ENCODE measurements at places on chromosomes 5 and 9.

DNA sequence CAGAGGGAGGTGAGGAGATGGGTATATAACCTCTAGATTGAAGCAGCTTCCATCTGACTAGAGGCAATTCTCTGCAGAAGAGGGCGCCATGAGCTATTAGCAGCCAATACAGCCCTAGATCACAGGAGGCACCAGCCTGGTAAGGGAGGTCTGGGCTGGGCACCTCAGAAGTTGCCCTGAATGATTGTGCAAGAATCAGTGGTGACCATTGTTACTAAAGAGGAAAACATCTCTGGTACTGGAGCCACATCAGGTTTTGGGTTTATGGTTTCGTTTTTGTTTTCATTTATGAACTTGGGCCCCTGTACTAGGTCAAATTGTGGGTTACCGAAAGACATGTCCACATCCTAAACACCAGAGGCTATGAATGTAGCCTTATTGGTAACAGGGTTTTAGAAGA, 342.0 kb downstream of the MLLT3 start:
- DNase-seq: peak; percentile 22

DNA sequence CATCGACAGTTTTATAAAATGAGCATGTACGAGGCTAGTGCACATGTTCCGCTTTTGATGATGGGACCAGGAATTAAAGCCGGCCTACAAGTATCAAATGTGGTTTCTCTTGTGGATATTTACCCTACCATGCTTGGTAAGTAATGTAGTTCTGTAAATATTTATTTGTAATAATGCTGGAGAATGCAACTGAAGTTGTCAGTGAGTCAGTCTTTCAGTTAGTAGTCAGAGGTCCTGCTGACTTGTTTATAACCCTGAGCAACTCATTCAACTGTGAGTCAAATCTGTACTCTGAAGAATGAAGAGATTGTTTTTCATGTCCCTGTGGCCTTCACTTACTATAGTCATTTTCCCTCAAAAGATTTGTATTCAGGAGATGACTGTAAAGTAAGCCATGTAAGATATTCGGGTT, 28.4 kb upstream of the GPR150 start:
- no peak for DNase-seq

- peak; percentile 75 for DNase-seq
Observed at GRCh38 chr5:150672237-150672883, 11.3 kb downstream of the MYOZ3 start.

DNA sequence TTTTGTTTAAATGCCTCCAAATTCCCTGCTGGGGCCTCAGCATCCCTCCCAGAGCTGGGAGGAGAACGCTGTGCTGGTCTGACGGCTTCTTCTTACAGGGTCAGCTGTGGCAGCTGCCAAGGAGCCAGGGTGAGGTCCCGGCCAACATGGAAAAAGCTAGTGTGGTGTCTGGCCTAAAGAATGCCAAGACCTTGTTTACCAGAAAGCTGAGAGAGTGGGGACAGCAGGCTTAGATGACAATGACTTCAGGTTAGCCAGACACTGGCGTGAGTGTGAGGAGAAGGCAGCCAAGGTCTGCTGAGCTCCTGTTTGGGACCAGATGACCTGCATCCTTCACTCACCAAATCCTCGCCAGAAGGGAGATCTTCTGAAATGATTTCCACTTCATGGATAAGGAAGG, 112.5 kb downstream of the CRB2 start:
- no peak for DNase-seq

GRCh38 chr5:148427370-148428042, 43.7 kb downstream of the FBXO38 start:
- no peak for DNase-seq

DNA sequence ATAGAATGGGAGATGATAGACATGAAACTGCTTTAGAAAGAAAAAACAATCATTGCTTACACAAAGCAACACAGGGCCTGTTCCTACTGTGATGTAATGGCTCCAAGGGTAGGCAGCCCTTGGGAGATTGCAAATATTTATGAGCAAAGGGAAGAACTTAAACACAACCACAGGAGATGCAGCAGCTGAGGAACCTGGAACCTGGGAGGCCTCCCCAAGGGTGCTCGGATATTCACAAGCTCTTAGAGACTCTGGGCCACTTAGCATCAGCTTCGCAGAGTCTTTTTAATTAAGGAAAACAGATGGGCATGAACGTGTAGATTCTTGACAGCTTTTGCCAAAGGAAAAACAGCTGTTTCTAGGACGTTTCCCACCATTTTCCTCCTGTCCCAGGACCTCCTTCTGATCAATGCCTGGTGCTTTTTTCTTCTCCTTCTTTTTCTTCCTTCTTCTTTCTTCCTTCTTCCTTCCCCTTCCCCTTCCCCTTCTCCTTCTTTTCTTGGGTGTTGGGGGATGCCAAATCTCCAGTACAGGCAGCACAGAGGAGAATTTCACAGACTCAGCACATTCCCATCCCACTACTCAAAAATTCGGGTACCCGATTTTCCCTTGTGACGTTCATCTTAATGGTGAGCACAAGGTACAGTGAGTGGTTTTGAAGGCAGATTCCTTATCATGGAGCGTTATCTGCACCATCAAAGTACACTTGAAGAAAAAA, 28.1 kb upstream of the TCF7 start:
- no peak for DNase-seq

- DNase-seq: peak; percentile 55
Observed at GRCh38 chr5:31581498-31582099, 49.5 kb downstream of the C5orf22 start.

GRCh38 chr9:29006628-29007027, 1433.3 kb upstream of the C9orf72 start:
- no peak for DNase-seq

GRCh38 chr5:67265951-67266350, 69.4 kb upstream of the CD180 start:
- no peak for DNase-seq

GRCh38 chr9:137650259-137650658, 31.5 kb downstream of the EHMT1 start:
- no peak for DNase-seq

GRCh38 chr9:130382096-130382495, 62.7 kb upstream of the ASS1 start:
- no peak for DNase-seq

DNA sequence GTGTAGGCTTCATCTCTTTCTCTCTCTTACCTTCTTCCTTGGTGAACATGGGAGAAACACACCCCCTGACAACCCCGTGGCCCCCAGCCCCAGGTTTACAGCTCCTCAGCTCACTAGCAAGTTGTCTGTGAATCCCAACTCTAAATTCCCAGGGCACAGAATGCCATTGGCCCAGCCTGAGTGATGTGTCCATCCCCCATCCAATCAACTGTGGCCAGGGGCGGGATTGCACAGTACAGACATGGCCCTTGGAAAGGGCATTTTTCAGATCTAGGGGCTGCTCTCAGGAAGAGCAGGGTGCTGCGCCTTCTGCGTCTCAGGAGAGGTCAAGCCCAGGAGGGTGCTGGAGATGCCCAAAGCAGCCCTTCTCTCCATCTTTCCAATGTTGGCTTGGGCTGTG, 48.2 kb upstream of the ASS1 start:
- DNase-seq: peak; percentile 19

- no peak for DNase-seq
Observed at GRCh38 chr5:124561451-124561850, 185.0 kb downstream of the ZNF608 start.

- peak; percentile 31 for DNase-seq
Observed at GRCh38 chr5:116557669-116558271, 16.9 kb downstream of the SEMA6A start.

DNA sequence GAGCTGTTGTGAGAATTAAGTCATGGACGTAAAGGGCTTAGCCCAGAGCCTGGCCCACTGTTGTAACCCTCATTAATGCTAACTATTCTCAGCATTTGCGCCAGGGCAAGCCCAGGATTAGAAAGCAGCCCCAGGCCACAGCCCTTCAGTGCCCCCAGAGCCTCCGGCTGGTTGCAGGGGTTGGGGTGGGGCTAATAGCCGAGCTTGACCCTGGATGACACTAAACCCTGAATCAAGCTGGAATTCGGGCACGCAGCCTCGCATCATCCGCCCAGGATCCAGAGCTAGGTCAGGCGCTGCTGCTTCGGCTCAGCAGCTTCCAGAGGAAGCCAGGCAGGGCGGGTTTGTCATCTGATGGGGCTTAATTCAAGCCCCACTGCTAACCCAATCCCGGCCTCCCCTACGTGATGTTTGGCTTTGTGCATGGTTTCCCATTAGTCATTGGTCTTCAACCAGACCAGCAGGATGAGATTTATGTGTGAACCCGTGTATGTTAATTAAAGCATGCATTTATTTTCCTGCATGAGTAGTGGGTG, 1.2 kb upstream of the MEGF9 start:
- no peak for DNase-seq

DNA sequence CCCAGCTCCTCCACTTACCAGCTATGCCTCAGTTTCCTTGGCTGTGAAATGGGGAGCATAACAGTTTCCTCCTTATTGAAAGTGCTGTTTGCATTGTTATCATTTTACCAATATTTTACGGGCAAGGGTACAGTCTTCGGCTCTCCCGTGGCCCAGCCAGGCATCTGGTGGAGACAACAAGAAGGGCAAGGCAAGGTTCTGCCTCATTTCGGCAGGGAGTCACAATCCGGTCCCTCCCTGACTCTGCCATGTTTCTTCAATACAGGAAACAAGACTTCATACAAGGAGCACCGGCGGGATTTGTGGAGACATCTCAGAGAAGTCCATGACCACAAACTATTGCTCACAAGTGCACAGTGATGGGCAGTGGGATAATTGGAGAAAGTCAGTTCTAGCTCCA, 174.0 kb downstream of the FGF18 start:
- no peak for DNase-seq

DNA sequence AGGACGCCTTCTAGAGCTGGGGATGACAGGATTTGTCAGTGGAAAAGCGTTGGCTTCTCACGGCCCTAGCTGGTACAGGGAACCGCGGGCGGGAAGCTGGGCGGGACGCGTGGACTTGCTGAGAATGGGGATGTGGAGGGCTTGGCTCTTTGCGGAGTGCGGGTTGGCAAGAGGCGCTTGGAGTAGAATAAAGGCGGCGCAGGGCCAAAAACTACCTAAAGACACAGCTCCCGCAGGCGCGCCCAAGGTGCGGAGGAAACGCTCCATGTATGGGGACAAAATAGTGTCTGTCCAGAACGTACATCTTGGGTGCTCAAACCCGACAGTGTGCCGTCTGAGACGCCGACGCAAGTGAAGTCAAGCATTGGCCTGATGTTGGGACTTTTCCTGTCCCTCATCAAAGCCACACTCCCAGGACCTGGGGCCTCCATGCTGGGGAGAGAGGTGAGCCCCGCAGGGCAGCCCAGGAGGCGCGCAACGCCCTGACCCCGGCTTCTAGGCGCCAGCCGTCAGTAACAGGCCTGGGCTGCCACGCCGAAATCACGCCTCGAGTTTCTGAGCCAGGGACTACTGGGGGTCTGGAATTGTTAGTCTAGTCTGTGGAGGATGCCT, 1.6 kb upstream of the NKX2-5 start:
- DNase-seq: no peak

- no peak for DNase-seq
Observed at GRCh38 chr9:120197605-120198004, 382.4 kb downstream of the CDK5RAP2 start.

DNA sequence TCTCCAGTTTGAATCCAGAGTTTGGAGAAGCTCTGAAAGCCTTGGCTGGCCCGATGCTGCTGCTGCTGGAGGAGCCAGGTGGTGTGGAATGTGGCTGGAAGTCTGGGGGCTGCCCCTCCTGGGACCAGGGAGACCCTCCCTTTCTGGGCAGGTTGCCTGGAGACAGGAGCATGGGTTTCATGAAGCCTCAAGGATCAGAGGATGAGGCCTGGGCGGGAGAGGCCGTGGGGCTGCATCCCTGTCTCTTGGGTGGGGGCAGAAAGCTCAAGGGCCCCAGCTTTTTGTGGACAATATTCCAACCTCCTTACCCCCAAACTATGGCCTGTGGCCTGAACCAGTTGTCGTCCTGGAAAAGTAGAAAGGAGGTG, 10.1 kb downstream of the FGF18 start:
- no peak for DNase-seq

- DNase-seq: peak; percentile 35
Observed at GRCh38 chr9:107862323-107862722, 372.8 kb upstream of the KLF4 start.

- no peak for DNase-seq
Observed at GRCh38 chr5:104635227-104635626, 1072.6 kb upstream of the NUDT12 start.

DNA sequence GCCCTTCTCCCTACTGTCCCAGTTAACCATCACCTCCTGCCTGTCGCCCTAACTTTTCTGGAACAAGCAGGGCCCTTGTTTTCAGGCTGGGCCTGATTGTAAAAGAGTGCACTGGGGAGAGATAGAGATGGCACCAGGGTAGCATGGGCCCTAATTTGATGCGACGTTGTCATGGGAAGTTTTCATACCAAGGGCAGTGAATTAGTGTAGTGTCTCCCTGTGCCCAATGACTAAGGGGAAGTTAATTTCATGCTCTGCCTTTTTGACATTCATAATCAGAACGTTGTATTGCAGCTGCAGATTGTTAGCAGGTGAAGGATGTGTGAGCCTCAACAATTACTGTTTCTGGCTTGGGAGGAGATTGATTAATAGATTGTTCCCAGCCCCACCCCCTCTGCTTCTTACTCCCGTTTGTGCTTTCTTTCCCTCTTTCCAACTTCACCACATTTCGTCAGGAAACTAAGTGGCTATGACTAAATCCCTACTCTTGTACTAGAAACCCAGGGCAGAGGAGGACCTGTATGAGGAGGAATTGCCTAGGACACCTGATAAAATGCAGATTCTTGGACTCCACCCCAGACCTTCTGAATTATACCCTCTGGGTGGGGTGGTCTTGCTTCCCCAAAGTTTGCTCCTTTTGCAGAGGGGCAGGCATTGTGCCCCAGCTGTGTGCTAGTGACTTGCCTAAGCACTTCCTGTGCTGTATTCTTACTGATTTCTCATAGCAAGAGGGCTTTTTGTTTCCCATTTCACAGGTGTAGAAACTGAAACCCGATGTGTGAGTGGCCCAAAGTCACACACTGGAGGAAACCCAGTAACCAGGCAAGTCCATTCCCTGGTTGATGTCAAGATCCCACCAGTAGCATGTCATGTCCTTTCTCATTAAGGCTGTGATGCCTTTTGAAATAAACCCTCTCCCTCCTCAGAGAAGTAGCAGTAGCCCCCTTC, 56.3 kb downstream of the DAB2IP start:
- no peak for DNase-seq

DNA sequence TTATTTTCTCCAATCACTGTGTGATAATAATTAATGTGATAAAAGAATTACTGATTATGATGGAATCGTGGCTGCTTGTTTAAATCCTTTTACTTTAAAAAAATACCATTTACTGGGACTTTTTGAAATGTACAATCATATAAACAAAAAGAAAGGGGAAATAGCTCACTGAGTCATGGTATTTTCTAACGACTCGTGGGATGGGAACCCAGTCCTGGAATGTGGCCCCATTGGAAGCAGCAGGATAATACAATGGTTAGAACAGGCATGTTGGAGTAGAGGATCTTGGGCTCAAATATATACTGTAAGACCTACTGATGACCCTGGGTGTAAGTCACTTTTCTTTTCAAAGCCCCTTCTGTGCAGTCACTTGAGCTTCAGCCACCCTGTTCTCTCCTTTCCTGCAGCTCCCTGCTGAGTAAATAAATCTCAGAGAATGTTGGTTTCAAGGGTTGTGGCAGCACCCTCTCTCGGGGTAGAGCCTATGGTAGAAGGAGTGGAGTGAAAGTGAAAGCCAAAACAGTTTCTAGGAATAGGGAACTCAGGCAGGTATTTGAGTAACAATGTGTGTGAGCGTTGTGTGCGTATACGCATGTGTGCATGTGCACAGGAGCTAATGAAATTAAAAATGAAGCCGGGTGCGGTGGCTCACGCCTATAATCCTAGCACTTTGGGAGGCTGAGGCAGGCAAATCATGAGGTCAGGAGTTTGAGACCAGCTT, 40.8 kb upstream of the LARP1 start:
- peak; percentile 37 for DNase-seq

- DNase-seq: peak; percentile 77
Observed at GRCh38 chr5:139708877-139709581, 60.9 kb downstream of the CXXC5 start.
